Gastrocnemius medialis (tissue), 4 donors: ENCODE measurements at places on chromosomes 4 and X. TPM values are rescaled to one million over a fixed set of nuclear protein-coding genes. Genes with fewer than 3 reads are reported as not detected.

GRCh38 chr4:95510145-95510544 lies 38.6 kb downstream of the UNC5C start:
- no peaks in the 10 kb centered on the region for H3K27me3 ChIP-seq
- DNase-seq = no peak
- no peak overlapping the region for H3K27ac ChIP-seq
- H3K4me1 ChIP-seq = no peaks in the 10 kb centered on the region
- no peak overlapping the region for H3K4me3 ChIP-seq
- H3K36me3 ChIP-seq = no peaks in the 10 kb centered on the region

Gene P2RY4
- not detected for total RNA-seq

DNA sequence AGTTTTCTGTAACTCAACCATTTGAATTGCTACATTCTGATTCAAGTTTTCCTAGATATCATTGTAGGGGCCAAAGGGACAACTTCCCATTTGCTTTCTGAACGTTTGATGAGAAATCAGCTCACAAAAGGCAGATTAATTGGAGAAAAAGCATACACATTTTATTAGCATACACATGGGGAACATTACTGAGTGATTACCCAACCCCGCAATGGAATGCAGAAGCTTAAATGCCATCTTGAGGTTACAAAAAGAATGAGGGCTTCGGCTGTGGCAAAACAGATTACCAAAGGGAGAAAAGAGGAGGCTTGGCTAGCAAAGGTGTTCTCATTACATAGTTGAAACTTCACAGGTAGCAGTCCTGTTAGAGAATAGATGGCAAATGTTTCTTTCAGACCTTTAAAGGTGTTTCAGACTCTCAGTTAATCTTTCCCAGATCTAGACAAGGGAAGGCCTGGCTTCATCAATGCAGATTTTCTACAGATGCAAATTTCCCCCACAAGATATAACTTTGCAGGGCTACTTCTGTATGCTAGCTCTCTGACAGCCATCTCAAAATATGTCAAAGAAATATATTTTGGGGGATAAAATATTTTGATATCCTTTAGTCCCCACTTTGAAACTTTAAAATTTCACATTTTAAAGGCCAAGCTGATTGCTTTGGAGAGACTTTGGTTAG lies 26.5 kb upstream of the HERC6 start:
- no peak for DNase-seq
- H3K4me1 ChIP-seq = no peaks in the 10 kb centered on the region
- no peaks in the 10 kb centered on the region for H3K36me3 ChIP-seq
- no peak overlapping the region for H3K4me3 ChIP-seq
- H3K27ac ChIP-seq = no peak overlapping the region
- H3K27me3 ChIP-seq = no peaks in the 10 kb centered on the region

DNA sequence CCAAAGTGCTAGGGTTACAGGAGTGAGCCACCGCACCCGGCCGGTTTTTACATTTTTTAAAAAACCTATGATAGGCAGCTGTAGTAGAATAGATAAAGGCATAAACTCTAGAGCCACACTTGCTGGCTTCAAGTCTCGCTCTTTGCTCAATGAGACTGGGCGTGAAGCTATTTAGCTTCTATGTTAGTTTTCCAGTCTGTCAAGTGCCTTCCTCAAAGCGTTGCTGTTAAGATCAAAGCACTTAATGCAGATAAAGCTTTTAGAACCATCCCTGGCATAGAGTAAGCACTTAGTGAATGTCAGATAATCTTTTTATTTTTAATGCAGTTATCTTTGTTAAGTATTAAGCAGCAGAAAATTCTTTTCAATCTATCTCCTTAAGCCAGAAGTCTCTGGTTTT lies 42.0 kb upstream of the BMPR1B start:
- no peak overlapping the region for H3K4me3 ChIP-seq
- H3K36me3 ChIP-seq = no peaks in the 10 kb centered on the region
- H3K27ac ChIP-seq = no peak overlapping the region
- no peaks in the 10 kb centered on the region for H3K4me1 ChIP-seq
- no peaks in the 10 kb centered on the region for H3K27me3 ChIP-seq
- DNase-seq = no peak

Gene LDB2
- 16.1 TPM for total RNA-seq

DNA sequence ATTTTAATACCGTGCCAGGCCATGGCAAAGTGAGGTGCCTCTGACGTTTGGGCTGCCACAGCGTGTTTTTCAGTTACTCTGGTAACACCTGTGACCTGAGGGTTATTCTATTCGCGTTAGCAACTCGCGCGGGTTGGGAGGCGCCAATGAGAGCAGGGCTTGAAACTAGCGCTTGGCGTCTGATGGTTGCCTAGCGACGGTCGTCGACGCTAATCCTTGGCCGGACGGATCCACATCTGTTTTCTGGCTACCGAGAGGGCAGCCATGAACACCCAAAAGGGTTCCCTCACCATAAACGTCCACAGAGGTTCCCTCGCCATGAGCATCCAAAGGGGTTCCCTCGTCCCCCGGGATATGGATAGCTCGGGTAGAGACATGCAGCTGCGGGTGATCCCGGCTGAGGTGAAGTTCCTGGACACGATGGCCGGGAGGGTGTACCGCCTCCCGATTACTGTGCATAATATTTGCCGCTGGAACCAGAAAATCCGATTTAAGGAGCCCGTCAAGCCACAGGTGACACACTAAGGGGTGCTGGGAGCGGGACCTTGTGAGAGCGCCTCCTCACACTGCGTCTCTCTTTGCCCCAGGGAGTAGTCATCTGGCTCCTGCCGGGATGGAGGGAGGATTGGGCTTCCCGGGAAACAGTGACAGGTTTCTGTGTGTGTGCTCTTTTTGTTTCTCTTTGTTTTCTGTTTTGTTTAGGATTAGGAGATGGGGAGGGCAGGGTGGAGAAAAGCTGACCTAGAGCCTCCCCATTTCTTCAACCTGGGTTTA lies at the start of gene CFAP47:
TSS of gene CFAP47 (plus strand) at position 199 of the 774 bp plus-strand sequence. CDS start at position 265, 66 bp downstream.
- H3K4me1 ChIP-seq = no peaks in the 10 kb centered on the region
- no peaks in the 10 kb centered on the region for H3K36me3 ChIP-seq
- no peak for DNase-seq
- no peak within 1 kb of the TSS for H3K4me3 ChIP-seq

Gene GPR34
- 3.7 TPM for total RNA-seq

DNA sequence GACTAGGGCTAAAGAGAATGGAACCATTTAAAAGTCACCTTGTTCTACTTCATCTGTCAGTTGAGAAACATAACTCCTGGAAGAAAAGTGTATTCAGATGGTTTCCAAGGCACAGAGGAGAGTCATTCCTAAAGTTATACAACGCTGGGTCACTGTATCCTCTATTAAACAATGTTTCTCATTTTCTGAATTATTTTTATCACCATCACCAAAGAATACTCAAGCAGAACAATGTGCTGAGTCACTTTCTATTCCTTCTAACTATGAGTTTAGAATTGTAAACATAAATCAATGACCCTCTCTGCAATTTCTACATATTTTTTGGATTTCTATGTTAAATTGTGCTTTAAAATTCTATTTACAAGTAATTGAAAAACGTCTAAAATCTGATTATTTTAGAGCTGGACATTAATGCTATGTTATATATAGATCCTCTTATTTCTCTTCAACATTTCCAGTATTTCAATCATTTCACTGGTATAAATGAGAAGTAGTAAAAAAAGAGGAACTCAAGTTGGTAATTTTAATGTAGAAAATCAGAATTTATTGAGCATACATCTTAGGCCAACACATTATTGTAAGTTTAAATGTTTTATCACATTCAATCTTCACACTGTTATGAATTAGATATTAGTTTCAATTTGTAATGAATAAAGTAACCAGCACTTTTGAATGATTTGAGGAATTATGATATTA lies 7.5 kb downstream of the DTHD1 start:
- H3K4me1 ChIP-seq = no peaks in the 10 kb centered on the region
- no peak for DNase-seq
- no peak overlapping the region for H3K27ac ChIP-seq
- no peak overlapping the region for H3K4me3 ChIP-seq
- no peaks in the 10 kb centered on the region for H3K27me3 ChIP-seq
- no peaks in the 10 kb centered on the region for H3K36me3 ChIP-seq

- H3K36me3 ChIP-seq = no peaks in the 10 kb centered on the region
- H3K4me1 ChIP-seq = peaks cover 5% of the 10 kb centered on the region
- H3K27me3 ChIP-seq = no peaks in the 10 kb centered on the region
- no peak for DNase-seq
- H3K27ac ChIP-seq = no peak overlapping the region
- H3K4me3 ChIP-seq = no peak overlapping the region
These were observed 89.3 kb downstream of the DDIT4L start for GRCh38 chr4:100100985-100101384.

Gene TEX13C
- total RNA-seq = not detected

DNA sequence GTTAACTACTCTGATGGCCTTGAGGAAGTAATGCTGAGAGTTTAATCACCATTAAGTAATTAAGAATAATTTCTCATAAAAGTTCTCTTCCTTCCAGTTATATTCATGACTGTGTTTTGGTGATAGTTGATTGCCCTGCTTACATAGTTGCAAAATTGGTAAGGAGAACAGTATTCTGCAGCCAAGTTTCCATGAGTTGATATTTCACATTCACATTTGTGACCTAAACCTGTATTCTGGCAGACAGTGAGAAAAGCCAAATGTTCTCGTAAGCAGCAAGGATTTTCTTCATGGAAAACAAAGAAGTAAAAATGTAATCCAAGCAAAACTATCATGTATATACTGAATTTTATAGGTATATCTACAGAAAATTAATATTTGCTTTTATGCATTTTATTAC lies 187.8 kb upstream of the NUDT6 start:
- no peak overlapping the region for H3K27ac ChIP-seq
- H3K27me3 ChIP-seq = no peaks in the 10 kb centered on the region
- no peak for DNase-seq
- no peak overlapping the region for H3K4me3 ChIP-seq
- peaks cover 8% of the 10 kb centered on the region for H3K4me1 ChIP-seq

- DNase-seq = no peak
- no peaks in the 10 kb centered on the region for H3K4me1 ChIP-seq
- no peaks in the 10 kb centered on the region for H3K36me3 ChIP-seq
- H3K4me3 ChIP-seq = no peak overlapping the region
These were observed 308.7 kb downstream of the GBA3 start for GRCh38 chr4:23001478-23001877.

Gene HDAC8
- total RNA-seq = 17.8 TPM

Gene GPR119
- total RNA-seq = not detected

DNA sequence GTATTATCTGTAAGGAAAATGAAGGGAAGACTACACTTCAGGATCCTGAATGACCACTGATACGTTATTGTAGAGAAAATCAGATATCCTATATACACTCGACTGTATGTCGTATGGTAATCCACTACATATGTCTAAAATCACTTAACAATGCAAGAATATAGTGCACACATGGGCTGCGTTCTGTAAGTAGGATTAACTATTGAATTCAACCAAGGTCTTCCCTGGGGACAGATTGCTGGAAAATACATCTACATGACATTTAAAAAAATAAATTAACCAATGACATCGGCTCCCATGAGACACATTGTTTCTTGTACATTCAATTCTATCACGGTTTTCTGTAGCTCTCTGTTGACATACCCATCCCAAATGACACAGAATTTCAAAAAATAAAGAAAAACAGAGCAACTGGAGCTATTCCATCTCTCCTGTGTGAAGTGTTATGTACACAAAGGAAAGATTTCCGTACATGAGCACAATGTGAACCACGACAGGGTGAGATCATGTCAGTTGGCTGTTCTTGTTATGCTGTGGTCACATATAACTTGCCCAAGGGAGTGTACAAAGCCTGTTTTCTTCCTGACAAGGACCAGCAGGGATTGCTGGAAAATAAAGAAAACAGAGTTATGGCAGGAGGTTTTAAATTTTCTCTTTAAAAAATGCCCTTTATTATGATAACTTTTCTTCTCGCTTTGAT lies 6.1 kb downstream of the ENOX2 start:
- H3K27me3 ChIP-seq = no peaks in the 10 kb centered on the region
- DNase-seq = peak; percentile 16
- H3K4me1 ChIP-seq = no peaks in the 10 kb centered on the region
- no peak overlapping the region for H3K27ac ChIP-seq

Gene MAGEE1
- total RNA-seq = 0.56 TPM

DNA sequence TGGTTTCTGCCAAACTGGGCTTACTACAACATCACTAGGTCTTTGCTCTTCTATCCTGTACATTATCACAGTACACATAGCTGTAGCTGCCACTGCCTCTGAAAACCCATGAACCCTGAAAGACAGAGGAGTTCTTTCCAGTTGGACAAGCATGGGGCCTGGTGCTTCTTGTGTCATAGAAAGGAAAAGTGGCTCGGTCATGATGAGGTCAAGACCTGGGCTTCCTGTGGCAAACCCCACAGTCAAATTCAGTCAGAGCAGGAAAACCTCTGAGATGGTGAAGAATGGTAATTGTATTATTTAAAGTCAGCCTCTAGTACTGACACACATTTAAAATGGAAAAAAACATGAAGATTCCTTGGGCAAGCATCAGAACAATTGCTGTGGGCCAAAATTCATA lies 133.3 kb upstream of the PRPS2 start:
- DNase-seq = no peak
- no peak overlapping the region for H3K4me3 ChIP-seq
- H3K4me1 ChIP-seq = no peaks in the 10 kb centered on the region
- no peaks in the 10 kb centered on the region for H3K27me3 ChIP-seq
- no peaks in the 10 kb centered on the region for H3K36me3 ChIP-seq

Gene KLHL5
- 14.0 TPM for total RNA-seq

- no peaks in the 10 kb centered on the region for H3K36me3 ChIP-seq
- H3K4me1 ChIP-seq = no peaks in the 10 kb centered on the region
- no peak for DNase-seq
These were observed 10.3 kb downstream of the CENPI start for GRCh38 chrX:101108284-101108683.

Gene PLXNB3
- 0.10 TPM for total RNA-seq

- no peaks in the 10 kb centered on the region for H3K36me3 ChIP-seq
- no peaks in the 10 kb centered on the region for H3K4me1 ChIP-seq
- H3K27me3 ChIP-seq = no peaks in the 10 kb centered on the region
- no peak for DNase-seq
- H3K27ac ChIP-seq = no peak overlapping the region
These were observed 100.2 kb upstream of the GRIA3 start for GRCh38 chrX:123083924-123084323.

DNA sequence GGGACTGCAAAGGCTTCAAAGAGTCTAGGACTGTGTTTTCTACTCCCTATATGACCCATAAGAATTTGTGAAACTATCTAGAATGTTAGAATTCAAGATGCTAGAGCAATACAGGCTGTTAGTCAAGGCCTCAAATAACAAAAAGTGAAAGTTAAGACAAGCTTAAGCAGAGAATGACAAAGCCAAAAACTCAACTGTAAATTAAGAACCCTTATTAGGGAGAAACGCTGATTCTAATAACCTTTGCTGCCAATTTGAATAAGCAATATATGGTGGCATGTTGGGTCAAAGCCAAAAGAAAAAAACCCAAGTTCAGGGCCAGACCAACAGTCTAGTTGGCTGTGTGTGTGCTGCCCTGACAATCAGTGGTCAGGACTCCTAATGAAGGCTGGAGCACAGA lies 160.0 kb downstream of the INPP4B start:
- no peaks in the 10 kb centered on the region for H3K27me3 ChIP-seq
- no peak overlapping the region for H3K4me3 ChIP-seq
- H3K36me3 ChIP-seq = no peaks in the 10 kb centered on the region

- H3K27ac ChIP-seq = no peak overlapping the region
- H3K4me1 ChIP-seq = no peaks in the 10 kb centered on the region
- no peaks in the 10 kb centered on the region for H3K27me3 ChIP-seq
- no peak overlapping the region for H3K4me3 ChIP-seq
- no peak for DNase-seq
- H3K36me3 ChIP-seq = no peaks in the 10 kb centered on the region
These were observed 719.5 kb downstream of the TRIML1 start for GRCh38 chr4:188858696-188859095.

Gene TCEAL9
- 2.0 TPM for total RNA-seq
